ENCODE measurements at places on chromosomes 1 and 21. TPM values are rescaled to one million over a fixed set of nuclear protein-coding genes. Genes with fewer than 3 reads are reported as not detected.

Gene TMPRSS15
- not detected for total RNA-seq

Gene RPE65
- not detected for total RNA-seq

Gene SPRR2G
- total RNA-seq = not detected

Gene PERM1
- total RNA-seq = under 0.01 TPM

Gene LCE1E
- not detected for total RNA-seq

GRCh38 chr1:194300340-194300739 lies 1113.9 kb upstream of the B3GALT2 start:
- peak; percentile 6 for DNase-seq

- DNase-seq = no peak
Measured at GRCh38 chr1:171784784-171785183, 3.3 kb downstream of the METTL13 start.

DNA sequence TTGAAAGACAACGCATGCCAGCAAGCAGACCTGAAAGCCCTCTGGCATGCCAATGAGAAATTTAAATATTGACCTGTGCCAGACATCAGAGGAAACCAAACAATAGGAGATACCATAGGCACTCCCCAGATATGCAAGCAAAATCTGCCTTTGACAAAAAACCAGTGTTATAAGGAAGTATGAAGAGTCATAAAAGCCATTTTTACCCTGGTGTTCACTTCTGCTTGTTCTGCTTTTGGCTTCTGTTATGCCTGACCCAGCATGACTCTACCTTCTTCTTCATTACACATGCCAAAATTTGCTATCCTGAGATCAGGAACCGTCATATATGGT lies 26.4 kb downstream of the NPHS2 start:
- DNase-seq = no peak

DNA sequence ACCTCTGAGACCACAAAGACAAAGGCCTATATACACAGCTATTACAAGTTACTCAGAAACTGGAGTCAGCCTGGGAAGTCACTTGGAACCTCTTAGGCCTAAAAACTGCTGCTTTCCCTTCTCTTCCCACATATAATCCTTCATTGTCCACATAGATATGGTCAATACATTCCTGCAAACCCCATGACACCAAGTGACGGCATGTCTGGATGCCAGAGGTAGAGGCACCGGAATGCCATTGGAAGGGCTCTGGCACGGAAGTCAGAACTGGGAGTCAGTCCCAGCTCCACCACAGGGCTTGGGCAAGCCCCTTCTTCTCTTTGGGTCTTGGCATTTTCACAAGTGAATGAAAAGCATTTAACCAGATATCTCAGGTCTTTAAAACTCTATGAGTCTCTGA lies 204.7 kb downstream of the MATN1 start:
- DNase-seq = no peak

- no peak for DNase-seq
Measured at GRCh38 chr1:37480581-37481288, 6.4 kb downstream of the ZC3H12A start.

GRCh38 chr1:245465666-245466065 lies 310.9 kb downstream of the KIF26B start:
- DNase-seq = no peak

- DNase-seq = no peak
Measured at GRCh38 chr1:67839826-67840225, 6.6 kb upstream of the GNG12 start.

- DNase-seq = peak; percentile 71
Measured at GRCh38 chr1:31476891-31477846, 64.2 kb downstream of the SERINC2 start.

Data from bronchial epithelial cell (primary cell).